ENCODE measurements at places on chromosomes 4 and X.

- peak; percentile 77 for DNase-seq
These were observed 104.1 kb downstream of the GPAT3 start for GRCh38 chr4:83639849-83640493.

DNA sequence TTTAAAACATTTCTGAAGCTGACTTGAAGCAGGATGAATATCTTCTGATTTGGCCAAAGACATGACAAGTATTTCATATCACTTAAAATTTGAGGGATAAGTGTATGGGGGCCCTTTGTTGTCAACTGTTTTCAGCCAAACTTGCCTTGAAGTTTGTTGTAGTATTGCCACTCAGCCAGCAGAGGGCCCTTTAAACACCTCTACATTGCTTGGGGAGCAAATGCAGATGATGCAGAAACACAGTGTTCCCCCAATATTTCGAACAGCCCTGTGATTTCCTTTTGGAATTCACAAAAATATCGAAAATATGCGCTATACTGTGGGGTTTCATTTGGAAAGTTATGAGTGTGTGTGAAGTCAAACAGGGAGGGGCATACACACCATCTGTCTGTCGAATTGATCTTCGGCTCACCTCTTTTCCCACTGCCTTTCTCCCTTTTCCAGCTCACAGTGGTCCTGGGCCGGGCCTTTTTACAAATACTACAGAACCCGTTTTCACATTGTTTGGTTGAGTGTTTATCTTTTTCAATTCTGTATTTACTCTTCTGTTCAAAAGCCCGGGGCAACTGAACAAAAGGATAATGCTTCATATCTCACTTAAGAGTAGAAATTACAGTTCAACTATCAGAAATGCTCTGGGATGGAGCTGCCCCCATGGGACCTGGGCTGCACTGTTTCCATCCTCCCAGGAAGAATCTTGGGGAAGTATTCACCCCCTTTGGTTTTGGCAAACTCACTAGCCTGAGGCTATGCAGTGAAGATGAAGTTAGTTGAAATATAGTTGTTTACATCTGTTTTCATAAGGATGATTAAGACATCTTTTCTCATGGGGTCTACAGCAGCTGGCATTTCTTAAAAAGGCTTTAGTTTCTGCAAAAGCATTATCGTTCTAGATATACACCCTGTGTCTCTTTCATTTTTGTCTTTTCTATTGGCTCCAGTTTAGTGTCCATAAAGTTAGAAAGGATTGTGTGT lies 137.6 kb downstream of the EGF start:
- peak; percentile 54 for DNase-seq

DNA sequence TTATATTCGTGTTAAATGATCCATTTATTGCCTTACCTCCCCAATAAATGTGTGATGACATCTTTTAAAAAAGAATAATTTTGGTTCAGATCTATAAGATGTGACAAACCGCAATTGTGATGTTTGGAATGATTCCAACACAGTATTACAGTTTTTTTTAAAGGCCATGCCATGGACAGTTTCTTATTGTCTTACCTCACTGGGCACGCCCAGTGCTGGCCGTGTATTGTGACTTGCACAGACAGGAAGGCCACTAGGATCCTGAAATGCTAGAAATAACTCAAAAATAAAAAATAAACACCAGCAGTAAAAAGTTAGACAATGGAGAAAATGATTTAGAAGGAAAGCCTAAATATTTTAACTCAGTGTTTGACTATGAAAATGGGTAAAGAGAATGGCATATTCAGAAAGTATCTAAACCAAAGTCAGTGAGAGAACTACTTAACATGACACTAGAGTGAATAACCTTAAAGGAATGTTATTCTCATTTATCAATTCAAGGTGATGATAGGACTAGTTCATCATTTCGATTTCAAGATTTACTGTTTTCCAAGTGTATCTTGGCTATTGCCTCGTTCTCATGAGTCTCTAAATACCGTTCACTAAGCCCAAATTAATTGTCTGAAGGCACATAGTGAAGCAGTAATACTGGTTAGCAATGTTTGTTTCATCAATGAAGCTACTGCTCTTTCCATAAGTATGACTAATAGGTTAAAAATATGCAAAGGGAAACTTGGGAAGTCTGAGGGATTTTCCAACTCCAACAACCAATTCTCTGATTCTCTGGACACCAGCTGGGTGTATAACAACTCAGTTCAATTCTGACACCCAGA lies 46.1 kb upstream of the VEGFC start:
- DNase-seq: peak; percentile 20

DNA sequence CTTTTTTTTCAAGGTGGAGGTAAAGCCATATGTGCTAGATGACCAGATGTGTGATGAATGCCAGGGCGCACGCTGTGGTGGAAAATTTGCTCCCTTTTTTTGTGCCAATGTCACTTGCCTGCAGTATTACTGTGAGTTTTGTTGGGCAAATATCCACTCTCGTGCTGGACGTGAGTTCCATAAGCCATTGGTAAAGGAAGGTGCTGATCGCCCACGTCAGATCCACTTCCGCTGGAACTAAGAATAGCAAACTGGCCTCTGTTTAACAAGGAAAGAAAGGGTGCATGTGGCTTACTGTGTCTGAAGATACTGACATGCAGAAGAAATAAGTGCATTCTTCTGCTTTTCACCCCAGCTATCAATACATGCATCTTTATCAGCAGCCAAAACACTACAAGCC lies 63.9 kb downstream of the CPEB2 start:
- DNase-seq: no peak

GRCh38 chr4:77347351-77347966 lies 190.5 kb downstream of the CCNG2 start:
- no peak for DNase-seq

DNA sequence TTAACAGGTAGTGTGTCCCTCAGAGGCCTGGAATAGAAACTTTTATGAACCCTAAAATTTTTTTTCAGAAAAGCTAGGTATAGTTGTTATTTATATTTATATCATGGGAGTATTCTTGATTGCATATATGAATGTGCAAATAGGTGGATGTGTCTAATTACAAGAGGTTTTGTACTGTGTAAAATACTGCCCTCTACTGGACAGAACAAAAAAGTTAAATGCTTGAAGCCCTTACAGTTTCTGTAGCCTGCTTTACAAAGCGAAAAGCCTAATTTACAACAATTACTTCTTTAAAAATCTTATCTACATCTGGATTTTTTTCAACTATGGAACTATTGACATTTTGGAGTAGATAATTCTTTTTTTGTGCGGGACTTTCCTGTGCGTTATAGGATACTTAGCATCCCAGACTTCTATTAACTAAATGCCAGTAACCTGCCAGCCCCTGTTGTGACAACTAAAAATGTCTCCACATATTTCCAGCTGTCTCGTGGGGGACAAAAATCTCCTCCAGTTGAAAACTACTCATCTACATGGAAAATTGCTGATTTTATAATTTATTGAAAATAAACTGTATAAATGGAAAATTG lies 35.1 kb downstream of the ENPEP start:
- peak; percentile 65 for DNase-seq

DNA sequence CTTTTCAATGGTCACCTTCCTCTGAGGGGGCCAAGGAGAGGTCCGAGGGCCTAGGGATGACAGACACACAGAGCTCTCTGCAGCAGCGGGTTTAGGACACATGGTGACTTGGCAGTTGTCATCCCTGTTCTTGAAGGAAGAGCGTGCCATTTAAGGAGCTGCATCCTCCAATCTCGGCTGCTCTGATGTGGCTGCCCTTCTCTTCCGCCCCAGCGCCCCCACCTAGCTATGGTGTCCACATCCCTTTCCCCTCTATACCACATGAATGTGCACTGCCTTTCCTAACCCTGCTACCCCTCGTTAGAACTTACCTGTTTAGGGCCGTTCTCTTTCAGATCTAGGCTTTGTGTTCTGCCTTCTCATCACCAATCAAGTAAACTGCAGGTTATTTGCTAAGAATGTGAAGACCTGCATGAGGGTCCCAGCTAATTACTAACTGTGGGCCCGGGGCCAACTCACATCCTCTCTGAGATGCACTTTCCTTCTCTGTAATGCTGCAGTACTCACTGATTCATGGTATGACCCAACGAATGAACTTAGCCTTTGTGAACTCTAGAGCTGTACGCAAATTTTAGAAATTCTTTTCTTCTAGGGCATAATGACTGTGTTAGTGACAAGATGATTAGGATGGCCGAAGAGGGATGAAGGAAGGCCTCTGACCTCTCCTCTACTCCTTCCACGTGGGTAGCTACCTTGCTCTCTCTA lies 38.2 kb downstream of the CHST7 start:
- no peak for DNase-seq

GRCh38 chr4:145935253-145936141 lies 3.1 kb downstream of the ZNF827 start:
- DNase-seq: peak; percentile 36

- DNase-seq: no peak
These were observed 2.7 kb downstream of the TSPYL2 start for GRCh38 chrX:53084863-53085262.

All from iris pigment epithelial cell (primary cell).